ENCODE measurements at places on chromosomes 4 and X.
A peak's percentile ranks its signal among the peaks of the same experiment; 100 is the strongest.

DNA sequence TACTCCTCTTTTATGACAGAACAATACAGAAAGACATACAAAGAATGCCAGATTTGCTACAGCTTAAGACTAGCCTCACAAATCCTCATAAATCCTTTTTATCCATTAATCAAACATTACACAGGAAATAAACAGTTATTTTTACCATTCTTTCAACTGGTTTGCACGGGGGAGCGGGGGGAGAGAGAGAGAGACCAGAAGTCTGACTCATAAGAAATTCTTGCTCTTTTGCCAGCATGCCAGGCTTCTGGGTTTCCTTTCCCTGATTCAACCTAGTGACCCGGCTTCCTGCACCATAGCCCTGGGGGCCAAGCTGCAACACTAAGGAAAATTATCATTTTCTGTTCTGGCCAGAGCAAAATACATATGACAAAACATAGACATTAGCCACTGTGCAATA is 6.8 kb upstream of the RRAGB start:
- DNase-seq, result no peak

DNA sequence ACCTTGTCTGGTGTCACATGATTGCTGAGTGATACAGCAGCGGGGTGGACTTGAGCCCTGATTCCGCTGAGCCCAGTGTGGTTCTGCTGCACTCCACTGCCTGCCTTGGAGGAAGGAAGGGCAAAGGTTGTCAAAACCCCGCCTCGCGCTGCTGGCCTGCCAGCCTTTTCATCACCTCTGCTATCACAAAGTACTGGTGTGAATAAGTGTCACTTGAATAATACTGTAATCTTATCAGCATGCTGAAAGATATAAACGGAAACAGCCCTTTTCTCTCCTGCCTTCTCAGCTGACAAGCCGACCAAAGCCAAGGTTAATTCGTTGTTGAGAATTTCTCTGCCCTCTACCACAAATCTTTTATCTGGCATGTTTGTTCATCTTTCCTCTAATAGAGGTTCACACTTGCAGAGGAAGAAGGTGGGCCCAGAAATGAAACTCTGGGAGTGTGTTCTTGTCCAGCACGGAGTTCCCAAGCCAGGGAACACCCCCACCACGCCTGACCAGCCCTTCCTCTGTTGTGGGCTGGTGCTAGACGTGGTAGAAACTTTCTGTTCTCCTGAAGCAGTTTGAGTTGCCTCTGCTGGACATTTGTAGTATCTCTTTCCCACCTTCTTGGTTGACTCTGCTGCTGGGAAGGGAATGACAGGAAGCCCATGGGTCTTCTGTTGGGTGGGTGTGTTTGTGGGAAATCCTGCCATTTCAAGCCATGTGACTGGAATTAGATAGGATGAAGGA is 21.5 kb downstream of the FHDC1 start:
- DNase-seq, result no peak

DNA sequence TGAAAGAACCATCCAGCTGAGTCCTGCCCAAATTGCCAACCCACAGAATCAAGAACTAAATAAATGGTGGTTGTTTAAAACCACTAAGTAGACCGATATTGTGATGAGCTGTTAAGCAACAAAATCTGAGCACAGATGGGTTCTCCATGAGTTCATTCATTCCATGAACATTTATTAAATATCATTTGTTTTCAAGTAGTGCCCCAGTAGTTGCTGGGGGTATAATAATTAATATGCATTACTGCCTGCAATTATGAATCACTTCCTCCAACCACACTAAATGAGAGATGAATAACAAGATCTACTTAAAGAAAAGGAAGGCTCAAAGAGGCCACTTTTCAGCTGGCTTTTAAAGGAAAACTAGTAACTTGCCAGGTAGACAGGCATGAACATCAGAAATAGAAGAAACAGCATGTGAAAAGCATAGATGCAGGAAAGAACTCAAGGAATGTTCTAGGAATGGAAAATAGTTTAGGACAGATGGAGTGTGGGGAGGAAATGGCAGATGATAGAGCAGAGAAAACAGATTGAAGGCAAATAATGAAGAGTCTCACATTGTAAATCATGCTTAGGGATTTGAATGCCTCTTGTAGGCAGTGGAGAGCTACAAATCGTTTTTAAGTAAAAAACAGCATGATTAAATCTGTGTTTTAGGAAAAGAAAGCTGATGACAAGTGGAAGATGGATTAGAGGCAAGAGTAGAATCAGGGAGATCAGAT is 641.7 kb upstream of the DIPK2B start:
- DNase-seq, result no peak

DNA sequence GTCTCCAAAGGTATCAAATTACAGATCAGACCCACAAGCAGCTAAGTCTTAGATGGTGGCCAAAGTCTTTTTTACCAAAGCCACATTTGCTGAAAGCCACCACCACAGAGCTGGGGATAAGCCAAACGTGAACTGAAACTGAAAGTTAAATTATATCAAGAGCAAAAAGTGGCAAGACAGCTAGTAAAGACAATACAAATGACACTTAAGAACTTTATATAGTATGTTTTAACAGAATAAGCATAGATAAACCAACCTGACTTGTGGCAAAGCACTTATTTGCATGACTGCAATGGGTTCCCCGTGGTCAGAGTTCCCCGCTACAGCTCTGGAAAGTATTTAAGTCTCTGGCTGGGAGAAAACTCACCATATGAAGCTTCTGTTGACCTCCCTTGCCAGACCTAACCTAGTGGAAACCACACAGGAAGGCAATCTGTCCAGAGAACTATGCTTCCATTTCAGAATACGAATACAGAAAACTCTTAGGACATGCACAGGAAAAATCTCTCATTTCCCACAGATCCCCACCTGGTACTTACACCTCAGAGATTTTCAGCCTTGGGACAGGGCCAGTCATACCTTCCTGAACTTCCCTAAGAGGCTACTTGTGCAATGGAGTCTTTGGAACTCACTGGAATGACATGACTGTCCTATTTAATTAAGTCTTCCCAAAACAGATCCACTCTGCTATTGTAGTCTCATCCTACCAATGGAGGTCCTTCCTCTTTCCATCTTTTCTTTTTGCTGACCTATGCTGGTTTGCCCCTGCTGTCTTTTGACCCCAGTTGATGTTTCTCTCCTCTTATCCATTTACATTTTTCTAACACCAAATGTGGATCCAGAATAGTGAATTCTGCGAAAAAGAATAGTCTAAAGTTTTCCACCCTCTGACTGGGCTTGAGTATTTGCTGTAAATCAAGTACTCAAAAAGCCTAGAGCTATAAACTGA is 225.1 kb downstream of the NR3C2 start:
- peak; percentile 30 for DNase-seq

GRCh38 chrX:79138658-79139241 is 5.7 kb upstream of the GPR174 start:
- peak; percentile 82 for DNase-seq

- no peak for DNase-seq
Measured at GRCh38 chr4:73646117-73646516, 25.9 kb upstream of the RASSF6 start.

DNA sequence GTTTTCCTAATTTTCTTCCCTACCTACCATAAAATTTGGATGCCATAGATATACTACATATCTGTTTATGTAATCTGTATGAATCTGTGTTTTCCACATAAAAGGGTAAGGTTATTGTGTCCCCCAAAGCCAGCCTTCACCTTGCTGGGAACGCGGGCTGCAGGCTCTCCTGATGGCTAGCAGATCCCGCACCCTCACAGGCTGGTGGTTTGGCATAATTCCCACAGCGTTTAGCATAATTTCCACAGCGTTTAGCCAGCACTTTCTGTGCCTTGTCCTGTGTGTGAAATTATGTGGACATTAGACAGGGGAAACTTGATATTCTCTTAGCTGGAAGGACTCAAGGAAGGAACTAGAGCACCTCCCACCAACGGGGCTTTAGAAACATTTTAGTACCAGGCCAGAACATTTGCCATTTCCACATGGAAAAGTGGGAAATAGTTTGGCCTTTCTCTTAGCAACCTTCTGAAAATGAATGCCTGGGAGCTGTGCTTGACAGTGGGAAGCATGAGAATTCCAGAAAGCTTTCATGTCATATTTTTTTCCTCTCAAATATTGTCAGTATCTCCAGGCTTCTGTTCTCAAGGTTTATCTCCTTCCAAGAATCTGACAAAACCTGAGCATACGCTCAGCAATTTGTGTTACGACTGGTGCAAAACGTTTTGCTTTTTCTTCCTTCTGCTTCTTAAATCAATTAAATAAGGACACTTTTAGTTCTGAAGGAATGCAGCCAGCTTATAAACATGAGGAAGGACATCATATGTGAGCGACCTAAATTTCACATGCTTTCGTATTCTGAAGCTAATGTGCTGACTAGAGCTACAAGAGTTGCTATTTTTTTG is 67.9 kb downstream of the STK32B start:
- DNase-seq, result no peak

DNA sequence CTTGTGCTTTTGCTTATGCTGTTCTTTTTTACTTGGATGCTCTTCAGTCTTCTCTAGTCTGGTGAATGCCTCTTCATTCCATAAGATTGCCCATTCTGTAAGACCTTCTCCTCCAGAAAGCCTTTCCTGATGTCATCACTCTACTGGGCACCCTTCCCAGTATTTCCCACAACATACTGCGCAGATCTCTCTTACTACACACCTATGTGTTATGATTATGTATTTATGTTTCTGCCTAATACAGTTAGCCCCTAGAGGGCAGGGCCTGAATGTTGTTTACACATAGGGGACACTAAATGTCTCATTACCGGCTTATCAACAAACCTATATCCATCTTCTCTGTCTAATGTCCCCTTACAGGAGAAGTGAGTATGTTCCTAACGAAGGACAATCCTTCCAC is 21.1 kb downstream of the AIFM1 start:
- no peak for DNase-seq

DNA sequence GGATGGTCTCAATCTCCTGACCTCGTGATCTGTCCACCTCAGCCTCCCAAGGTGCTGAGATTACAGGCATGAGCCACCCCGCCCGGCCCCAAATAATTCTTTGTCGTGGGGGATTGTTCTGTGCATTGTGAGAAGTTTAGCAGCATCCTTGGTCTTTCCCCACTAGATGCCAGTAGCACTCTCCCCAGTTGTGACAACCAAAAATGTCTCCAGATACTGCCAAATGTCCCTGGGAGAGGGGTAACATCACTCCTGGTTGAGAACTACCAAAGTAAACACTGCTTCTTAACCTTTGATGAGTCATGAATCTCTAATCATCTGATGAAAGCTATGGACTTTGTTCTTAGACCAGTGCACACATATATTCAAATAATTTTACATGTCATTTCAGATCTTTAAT is 90.7 kb upstream of the BRS3 start:
- DNase-seq, result no peak

GRCh38 chrX:154779261-154779660 is 16.6 kb downstream of the DKC1 start:
- no peak for DNase-seq

DNA sequence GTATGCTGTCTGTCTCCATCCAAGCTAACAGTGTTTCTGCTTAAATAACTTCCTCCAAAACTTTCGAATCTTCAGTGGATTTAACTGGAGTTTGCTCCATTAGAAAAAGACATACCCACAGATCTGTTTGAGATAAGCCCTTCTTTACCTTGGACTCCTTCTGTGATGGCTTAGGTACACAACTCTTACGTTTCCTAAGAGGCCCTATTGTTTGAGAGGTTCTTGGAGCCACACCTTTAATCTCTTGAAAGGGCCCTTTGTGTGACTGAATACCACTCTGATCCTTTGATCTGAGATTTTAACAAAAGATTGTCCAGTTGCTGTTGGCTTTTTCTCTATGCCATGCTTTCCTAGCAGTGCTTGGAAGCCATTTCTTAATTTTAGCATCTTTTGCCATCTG is 92.5 kb downstream of the AKAP4 start:
- DNase-seq, result no peak
